Stimulated activated CD8-positive, alpha-beta memory T cell treated with anti-CD3 and anti-CD28 coated beads, Interleukin-2, amount 100 ng/mL, for 1 hour (primary cell): ENCODE measurements at places on chromosomes 5 and 9.
A peak's percentile ranks its signal among the peaks of the same experiment; 100 is the strongest.

GRCh38 chr9:36946653-36947052 lies 87.4 kb downstream of the PAX5 start:
- no peak for DNase-seq

GRCh38 chr5:164119806-164120447 lies 614.5 kb downstream of the MAT2B start:
- DNase-seq, result no peak

DNA sequence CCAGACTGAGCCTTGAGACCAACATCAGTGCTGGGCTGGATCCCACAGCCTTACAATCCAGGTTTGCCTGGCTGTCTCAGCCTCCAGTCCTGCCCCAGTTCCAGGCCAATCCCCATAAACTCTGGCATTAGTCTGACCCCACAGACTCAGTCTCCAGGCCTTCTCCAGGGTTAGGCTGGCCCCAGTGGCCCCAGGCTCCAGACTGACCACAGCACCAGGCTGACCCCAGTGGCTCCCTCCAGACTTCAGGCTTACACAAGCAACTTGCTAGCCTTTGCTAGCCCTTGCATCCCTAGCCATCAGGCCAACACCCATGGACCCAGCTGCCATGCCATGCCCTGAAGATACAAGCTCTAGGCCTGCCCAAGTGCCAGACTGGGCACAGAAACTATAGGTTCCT lies 1326.0 kb upstream of the C9orf72 start:
- no peak for DNase-seq

- DNase-seq, result no peak
Measured at GRCh38 chr9:106697750-106698502, 165.0 kb upstream of the ZNF462 start.

- no peak for DNase-seq
Measured at GRCh38 chr9:137658781-137659180, 40.0 kb downstream of the EHMT1 start.

GRCh38 chr5:107570805-107571531 lies 99.8 kb downstream of the EFNA5 start:
- DNase-seq, result no peak

DNA sequence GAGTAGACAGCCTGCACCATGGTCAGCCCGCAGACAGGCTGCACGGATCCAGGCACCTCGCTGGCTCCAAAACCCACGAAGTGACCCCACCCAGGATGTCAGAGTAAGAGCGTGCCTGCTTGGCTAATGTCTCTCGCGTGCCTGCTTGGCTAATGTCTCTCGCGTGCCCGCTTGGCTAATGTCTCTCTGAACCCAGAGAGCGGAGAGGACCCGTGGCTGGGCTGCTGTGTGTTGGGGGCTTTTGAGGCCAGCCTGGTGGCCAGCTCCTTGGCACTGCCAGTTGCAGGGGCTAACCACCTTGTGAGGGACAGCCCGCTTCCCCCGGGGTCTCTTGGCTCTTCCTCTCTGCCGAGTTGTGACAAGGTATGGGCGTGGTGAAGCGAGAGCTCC lies 8.9 kb upstream of the RXRA start:
- no peak for DNase-seq

- DNase-seq, result no peak
Measured at GRCh38 chr5:43140286-43140685, 19.6 kb downstream of the ZNF131 start.

DNA sequence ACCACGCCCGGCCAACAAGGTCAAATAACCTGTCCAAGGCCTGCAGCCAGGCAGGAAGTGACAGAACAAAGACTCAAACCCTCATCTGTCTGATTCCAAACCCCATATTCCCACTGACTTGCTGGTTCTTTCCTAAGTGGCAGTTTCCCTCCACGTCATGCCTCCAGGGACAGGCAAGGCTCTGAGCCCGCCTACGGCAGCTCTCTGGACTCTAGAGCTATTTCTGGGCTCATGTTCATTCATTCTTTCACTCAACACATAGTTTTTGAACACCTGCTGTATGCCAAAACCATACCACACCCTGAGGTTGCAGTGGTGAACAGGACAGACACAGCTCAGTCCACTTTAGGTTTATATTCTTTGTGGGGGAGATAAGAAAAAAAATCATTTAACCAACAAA lies 5.2 kb upstream of the FBP1 start:
- DNase-seq, result no peak

DNA sequence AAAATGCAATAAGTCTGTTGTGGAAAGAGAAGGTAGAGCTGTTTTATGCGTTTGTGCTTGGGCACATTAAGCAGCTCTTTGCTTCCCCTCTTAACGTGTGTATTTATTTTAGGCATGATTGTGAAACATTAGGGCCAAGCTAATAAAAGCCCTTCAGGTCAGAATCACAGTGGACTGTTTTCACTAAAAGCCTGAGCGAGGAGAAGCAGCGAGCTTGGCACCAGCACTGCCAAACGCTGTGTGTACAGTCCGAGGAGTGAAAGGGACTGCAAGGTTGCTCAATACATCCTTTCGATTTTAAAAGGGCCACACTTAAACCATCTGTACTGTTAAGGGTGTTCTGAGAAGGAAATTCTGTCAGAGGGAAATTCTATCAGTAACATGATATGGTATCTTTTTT lies 107.2 kb upstream of the CKMT2 start:
- DNase-seq, result no peak

DNA sequence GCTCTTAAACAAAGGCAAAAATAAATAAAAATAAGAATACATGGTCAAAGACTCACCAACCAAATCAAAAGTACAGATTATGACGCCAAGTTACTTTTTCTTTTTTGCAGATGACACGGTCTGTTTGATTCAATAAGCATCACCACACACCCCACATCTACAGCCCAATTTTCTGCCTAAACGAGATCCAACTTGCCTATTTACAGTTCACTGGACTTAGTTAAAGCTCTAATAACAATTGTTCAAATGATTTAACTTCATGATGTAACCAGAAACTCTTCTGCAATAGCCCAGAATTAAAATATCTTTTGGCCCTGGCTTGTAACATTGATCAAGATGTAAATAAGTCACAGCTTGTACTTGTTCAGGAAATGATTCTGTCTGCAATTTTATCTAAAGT lies 590.3 kb upstream of the C9orf72 start:
- DNase-seq, result no peak

DNA sequence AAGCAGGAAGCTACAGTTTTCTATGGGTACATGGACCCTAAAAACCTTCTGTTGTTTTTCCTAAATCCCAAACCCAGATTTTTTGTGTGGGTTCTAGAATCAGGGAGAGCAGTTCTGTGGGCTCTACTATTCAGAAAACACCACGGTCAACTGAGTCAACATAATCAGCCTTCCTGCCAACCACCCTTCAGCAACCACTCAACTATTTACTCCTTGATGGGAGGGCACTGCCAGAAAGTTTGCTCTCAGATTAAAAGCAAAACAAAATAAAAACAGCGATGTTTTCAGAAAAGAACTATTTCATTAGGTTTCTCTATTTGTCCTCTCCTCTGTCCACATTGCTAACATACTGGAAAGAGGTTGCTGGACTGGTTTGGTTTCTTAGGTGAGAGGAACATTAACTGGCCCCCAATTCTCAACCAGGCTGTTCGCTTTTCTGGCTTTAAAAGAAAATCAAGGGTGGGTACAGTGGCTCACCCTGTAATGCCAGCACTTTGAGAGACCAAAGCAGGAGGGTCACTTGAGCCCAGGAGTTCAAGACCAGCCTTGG lies 72.3 kb downstream of the GCNT1 start:
- DNase-seq, result no peak

- no peak for DNase-seq
Measured at GRCh38 chr5:154046486-154046885, 7.7 kb downstream of the MFAP3 start.

- DNase-seq, result no peak
Measured at GRCh38 chr9:76927540-76928240, 21.8 kb upstream of the PRUNE2 start.

DNA sequence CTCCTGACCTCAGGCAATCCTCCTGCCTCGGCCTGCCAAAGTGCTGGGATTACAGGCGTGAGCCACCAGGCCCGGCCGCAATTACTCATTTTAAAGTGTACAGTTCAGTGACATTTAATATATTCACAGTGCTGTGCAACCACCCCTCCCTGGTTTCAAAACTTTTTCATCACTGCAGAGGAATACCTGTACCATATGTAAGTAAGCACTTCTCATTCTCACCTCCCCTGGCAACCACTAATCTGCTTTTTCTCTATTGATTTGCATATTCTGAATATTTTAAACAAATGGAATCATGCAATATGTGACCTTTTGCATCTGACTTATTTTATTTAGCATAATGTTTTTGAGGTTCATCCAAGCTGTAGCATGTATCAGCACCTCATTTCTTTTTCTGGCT lies 21.3 kb upstream of the KIAA1958 start:
- no peak for DNase-seq

GRCh38 chr5:757346-757930 lies 27.1 kb downstream of the ZDHHC11B start:
- no peak for DNase-seq

DNA sequence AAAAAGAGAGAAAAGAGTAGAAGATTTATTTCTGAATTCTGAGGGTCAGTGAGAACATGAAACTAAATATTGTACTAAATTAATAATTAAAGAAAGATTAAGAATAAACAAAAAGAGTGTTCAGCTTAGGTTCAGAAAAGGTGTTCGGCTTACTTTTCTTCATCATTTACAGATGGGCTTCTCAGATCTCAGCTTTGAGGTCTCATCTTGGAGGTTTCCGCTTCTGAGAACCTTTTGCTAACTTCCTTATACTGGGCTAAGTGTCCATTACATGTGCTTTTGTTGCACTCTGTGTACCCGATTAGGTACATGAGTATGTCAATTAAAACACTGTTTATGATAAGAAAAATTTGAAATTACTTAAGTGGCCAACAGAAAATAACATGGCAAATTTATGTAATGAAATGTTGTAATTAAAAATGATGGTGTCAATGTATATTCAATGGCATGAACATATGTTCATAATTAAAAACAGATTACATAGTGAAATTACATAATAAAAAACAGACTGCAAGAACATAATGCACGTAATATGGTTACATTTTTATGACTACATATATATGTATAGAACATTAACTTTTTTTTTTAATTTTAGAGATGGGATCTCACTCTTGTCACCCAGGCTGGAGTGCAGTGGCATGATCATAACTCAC lies 17.3 kb upstream of the ITGA1 start:
- no peak for DNase-seq

DNA sequence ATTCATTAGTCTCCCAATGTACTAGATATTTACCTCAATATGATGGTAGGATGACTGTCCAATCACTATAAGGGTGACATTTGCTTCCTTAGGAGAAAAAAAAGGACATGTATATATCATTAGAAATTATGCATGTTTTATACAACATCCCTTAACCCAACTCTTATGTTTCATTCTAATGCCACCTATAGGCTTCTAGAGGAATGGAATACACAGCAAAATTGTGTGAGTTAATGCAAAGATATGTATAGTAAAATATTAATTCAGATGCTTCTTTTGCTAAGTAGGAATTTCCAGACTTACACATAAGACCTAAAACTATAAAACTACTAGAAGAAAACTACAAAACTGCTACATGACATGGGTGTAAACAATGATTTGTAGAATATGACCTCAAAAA lies 3.5 kb downstream of the PRXL2C start:
- DNase-seq, result no peak

DNA sequence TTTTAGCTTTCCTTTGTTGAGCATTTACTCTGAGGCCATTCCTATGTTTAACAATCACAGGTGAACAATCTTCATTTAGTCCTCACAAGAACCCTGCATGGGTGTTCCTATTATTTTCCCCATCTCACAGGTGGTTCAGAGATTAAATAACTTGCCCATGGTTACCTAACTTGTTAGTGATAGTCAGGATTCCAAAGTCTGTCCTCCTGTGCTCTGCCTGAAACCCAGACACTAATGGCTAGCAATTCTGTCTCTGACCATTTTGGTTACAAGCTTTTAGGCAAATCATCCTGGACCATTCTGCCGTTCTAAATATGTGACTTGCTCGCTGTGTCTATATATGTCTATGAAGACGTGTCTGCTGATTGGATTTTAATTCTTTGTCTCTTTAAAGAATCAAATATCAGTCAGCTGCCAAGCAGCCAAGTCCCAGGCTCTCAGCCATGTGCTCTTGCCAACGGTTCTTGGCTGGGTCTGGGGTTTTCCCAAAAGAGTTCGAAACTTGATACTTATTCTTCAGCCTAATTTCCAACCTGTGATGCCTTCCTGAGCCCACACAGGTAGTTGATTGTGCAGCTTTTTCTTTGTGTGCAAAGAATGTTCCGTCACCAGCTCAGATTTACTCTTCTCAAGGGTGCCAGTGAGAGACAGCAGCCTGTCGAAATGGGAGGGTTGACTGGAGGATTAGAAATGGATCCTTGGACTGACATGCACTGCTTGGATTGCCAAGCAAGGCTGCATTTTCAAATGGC lies 121.7 kb downstream of the NREP start:
- no peak for DNase-seq

DNA sequence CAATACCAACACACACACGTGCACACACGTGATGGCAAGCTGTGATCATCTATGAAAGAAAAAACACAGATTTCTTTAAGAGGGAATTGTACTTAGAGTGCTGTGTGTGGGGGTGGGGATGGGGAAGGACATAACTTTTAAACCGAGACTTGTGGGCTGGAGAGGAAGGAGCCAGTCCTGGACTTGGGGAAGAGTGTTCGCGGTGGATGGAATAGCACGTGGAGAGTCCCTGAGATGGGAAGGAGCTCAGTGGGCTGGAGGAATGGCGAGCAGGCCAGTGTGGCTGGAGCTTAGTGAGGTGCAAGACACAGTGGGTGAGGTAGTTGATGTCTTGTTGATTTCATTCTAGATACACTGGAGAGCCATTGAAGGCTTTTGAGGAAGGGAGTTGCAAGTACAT lies 78.5 kb downstream of the RGS3 start:
- DNase-seq, result no peak

- DNase-seq, result peak; percentile 41
Measured at GRCh38 chr9:134163371-134164196, 780 bp downstream of the RNU6ATAC start.

DNA sequence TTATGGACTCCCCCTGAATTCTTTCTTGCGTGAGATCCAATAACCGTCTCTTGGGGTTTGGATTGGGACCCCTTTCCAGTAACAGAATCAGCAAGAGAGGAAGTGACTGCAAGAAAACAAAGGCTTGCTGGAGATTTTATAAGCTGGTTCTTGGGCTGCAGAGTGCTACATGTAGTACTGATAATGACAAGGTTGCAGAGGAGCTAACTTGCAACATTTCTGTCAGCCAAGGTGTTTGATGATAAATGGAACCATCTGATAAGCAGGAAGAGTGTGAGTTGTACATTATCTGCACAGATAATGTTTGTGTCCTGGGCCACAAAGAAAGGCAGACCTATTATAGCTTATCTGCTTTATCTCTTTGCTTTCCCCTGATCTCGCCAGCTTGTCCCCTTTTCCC lies 37.1 kb downstream of the DNAJB5 start:
- no peak for DNase-seq

GRCh38 chr5:37739817-37740261 lies 100.0 kb downstream of the GDNF start:
- no peak for DNase-seq

- DNase-seq, result no peak
Measured at GRCh38 chr5:152077-152476, 39.2 kb upstream of the LRRC14B start.

DNA sequence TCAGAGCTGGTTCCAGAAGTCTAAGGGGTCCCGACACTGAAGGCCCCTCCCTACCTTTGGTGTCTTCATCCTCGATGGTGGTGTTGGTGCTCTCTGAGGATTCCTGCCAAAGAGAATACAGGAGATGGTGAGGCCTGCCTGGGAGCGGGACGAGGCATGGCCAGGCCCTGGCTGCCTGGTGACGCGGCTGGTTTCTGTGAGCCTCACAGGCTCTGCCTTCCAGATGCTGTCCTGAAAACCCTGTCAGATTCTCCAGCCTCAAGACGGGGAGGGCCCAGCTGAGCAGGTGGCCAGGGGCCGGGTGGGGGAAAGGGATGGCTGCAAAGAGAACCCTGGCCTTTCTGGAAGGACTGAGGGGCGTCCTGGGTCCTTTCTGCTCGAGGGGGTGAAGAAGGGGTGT lies 48.8 kb downstream of the SLC6A7 start:
- no peak for DNase-seq
